ENCODE measurements at places on chromosomes 7 and 10.
A peak's percentile ranks its signal among the peaks of the same experiment; 100 is the strongest.

DNA sequence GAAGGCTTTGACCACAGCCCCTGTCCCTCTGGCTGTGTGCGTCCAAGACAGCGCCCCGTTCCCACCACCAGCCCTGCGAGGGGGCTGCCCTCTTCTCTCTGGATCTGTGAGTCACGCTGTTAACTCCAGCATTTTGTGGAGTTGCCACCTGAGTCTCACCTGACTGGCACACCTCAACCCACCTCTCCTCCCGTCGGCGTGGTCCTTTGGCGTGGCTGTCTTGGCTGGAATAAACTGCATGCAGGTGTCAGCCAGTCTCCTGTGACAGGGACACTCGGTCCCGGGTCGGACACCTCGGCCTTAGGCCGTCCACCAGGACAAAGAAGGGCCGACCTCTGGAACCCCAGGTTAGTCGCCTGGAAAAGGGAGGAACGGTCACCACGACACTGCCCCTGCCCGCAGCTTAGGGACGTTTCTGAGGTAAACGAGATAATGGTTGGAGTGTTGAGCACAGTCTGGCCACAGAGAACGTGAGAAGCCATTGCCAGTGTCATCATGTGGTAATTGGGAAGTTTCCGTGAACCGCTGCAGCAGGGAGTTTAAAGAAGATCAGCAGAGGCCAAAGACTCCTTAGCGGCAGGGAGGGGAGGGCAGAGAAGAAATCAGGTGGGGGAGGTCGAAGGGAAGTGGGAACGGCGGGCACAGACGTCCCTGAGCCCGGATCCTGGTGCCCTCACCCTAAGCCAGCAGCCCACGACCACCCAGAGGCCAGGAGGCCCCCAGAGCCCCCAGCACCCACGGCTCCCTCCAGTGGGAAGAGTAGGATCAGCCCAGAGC lies 73.6 kb upstream of the FAM20C start:
- no peak for DNase-seq

DNA sequence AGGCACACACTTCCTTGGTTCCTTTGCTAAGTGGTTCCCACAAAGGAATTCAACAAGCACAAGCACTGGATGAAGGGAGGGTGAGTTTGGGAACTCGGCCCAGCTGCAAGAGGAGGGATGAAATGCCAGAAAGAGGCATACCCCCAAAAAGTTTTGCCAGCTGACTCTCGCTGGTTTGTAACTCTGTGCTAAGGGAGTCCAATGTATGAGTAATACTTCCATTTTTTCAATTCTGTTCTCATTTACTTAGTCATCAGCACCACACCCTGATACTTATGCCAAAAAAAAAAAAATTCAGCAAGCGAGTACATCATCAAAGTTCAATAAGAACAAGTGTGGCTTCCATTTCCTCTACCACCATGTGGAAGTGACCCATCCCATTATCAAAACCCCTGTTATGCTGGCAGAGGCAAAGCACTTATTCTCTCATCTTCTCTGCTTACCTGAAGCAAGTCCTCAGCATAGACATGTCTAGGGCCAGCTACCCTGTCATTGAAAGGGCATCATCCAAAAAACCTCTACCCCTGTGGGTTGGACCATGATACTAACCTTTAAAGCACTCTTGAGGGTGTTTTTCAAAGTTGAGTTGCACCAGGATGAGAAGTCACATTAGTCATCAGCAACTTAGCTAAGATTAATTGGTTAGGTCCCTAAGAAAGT lies 6.9 kb upstream of the HYCC1 start:
- DNase-seq, result no peak

GRCh38 chr7:152508701-152509100 lies 72.9 kb upstream of the KMT2C start:
- no peak for DNase-seq

GRCh38 chr10:14008740-14009080 lies 322.0 kb downstream of the FRMD4A start:
- no peak for DNase-seq

- DNase-seq, result no peak
These were observed 696.4 kb downstream of the INHBA start for GRCh38 chr7:41006306-41006995.

- DNase-seq, result no peak
These were observed 7.8 kb downstream of the SFTPD start for GRCh38 chr10:79941146-79941545.

DNA sequence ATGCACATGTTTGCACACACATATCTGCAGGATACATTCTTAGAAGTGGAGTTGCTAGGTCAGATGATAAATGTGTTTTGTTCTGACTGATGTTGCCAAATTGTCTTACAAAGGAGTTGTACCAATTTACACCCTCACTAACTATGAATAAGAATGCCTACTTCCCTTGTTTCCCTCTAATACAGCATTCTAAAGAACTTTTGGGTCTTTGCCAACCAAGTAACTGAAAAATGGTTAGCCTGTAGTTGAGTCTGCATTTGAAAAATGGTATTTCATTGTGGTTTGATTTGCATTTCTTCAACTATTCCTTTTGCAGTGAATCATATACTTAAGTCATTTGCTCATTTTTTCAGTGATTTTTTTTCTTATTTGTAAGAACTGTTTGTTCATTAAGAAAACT lies 48.4 kb downstream of the TMEM26 start:
- no peak for DNase-seq

DNA sequence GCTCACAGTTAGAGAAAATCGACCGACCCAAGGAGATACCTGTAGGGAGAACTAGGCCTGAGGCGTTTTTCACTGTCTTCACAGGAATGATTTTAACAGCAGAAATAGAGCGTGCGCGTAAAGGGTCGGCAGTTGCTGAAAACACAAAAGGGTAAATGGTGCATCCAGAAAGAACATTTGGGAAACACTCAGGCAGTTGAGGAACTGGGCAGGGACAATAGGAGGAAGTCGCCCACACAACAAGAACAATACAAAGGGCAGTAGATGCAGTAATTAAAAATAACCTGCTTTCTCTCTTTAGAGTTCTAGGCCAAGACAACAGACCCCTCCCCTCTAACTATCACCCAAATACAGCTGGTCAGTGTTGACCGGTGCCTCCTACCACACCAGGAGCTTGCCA lies 126.6 kb downstream of the SORBS1 start:
- no peak for DNase-seq

GRCh38 chr10:102595897-102596296 lies 48.4 kb upstream of the TRIM8 start:
- DNase-seq, result no peak

DNA sequence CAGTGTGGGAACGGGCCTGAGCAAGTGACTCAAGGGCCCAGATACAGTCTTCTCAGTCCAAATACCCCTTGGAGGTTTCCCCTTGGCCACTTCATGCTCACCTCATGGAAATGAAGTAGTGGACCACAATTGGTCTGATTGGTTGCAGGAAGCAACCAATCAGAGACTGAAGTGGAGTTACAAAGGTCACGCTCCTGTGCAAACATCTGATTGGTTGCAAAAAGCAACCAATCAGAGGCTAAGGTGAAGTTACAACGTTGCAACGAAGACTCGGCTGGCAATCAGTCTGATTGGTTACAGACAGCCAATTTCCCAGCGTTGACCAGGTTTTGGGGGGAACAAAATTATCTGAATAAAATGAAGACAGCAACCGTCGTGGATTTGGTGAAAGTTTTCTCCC lies 72.5 kb downstream of the CDHR3 start:
- DNase-seq, result no peak

GRCh38 chr10:125011171-125011925 lies 69.4 kb downstream of the ZRANB1 start:
- DNase-seq, result no peak

- DNase-seq, result no peak
These were observed 463.8 kb downstream of the LRMDA start for GRCh38 chr10:75895259-75895658.

DNA sequence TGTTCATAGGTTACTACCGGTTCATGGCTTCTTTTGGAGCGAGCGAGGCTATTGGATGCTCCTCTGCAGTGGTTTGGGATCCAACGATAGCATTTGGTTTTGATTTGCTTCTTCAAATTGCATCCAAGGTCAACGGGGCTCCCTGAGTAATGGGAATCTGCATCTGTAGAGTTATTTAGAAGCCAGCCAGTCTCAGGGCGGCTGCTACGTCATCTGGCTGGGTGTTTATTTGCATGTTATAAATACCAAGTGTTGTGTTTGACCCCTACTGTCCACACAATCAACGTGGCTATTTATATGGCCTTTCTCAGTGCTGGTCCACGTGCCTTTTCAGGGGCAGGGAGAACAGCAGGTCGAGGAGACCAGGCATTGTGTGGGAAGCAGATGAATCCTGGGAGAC lies 137.7 kb downstream of the PRPF18 start:
- no peak for DNase-seq

DNA sequence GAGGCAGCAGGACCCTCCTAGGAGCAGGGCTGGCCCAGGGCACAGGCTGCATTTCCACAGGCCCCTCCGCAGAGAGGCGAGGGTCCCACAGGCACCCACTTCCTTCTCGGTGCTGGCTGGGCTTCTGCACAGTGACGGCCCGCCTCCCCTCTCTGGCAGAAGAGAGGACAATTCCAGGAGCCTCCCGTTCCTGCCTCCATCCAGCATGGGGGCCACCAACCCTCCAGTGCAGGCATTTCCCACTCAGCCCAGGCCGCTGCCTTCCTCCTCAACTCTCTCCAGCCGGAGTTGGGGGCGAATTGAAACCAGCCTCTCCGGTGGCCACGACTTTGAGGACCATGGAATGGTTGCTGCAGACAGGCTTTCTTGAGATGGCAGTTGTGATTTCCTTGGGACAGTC lies 125.0 kb upstream of the PPP2R2D start:
- DNase-seq, result no peak

GRCh38 chr7:93015101-93015778 lies 102.5 kb downstream of the SAMD9 start:
- DNase-seq, result no peak

GRCh38 chr10:31381766-31382316 lies 62.8 kb downstream of the ZEB1 start:
- no peak for DNase-seq

- no peak for DNase-seq
These were observed 126.7 kb upstream of the ZWINT start for GRCh38 chr10:56487746-56488145.

DNA sequence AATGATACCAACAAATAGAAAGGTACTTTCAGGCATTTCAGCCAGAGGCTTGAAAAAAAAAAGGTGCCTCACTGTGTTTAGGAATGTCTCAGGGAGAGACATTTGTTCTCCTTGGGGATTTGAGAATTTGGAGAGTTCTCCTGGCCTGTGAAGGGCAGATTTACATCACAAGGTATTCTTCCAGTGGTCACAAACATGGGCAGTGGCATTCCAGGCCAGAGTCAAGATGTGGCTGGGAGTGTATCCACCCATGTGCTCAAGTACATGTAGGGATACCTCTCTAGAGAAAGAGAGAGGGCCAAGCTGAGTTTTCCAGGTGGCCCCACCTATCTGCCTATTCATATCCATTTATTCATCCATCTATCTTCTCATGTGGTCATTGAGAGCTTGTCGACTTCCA lies 253.8 kb downstream of the LRMDA start:
- DNase-seq, result no peak

DNA sequence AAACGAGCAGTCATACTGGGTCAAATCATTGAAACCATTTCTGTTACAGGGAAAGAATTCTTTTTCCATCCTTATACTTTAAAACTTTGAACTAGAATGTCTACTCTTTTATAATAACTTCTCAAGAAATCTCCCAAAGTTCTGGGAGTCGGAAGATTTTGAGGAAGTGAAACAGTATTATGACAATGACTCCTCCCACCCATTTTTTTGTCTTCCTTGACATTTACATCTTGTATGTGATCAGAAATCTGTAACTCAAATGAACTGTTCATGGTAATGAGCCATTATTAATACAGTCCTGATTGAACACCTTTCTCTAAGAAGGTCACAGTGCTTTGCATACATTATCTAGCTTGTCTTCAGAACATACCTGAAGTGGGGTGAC lies 227.4 kb downstream of the CELF2 start:
- DNase-seq, result no peak

DNA sequence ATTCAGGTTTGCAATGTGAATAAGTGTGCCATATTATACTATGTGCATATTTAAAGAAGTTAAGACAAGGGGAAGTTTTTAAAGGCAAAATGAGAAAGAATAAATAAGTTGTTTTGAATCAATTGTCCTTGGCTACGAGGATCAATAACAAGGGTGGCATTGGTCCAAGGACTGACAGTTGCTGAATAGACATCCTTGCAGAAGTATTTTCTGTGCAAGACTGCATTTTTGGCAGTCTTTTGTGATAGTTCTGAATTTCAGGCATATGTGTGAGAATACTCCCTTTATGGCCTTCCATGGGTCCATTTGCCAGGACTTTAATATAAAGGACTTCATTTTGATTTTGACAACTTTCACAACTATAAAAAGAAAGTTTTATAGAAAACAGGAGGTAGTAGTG lies 5.4 kb upstream of the LIPA start:
- DNase-seq, result no peak

GRCh38 chr7:132353936-132354335 lies 222.3 kb downstream of the PLXNA4 start:
- no peak for DNase-seq

DNA sequence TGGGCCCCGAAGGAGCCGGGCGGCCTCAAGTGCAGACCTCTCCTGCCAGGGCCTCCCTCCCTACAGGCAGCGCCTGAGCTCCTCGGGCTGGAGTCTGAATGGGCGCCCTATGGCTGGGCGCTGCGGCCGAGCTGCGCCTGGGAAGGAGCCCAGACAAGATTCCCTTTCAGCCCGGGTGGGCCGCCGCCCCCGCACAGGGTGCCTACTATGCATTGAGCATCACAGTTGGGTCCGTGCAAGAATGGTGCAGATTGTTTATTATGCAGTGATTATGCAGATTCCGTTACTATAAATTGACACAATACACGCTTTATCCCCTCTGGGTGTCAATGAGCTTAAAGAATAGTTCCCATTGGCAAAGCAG lies 77.2 kb upstream of the PDGFA start:
- DNase-seq, result no peak

GRCh38 chr10:16195178-16195769 lies 241.5 kb upstream of the PTER start:
- DNase-seq, result no peak

DNA sequence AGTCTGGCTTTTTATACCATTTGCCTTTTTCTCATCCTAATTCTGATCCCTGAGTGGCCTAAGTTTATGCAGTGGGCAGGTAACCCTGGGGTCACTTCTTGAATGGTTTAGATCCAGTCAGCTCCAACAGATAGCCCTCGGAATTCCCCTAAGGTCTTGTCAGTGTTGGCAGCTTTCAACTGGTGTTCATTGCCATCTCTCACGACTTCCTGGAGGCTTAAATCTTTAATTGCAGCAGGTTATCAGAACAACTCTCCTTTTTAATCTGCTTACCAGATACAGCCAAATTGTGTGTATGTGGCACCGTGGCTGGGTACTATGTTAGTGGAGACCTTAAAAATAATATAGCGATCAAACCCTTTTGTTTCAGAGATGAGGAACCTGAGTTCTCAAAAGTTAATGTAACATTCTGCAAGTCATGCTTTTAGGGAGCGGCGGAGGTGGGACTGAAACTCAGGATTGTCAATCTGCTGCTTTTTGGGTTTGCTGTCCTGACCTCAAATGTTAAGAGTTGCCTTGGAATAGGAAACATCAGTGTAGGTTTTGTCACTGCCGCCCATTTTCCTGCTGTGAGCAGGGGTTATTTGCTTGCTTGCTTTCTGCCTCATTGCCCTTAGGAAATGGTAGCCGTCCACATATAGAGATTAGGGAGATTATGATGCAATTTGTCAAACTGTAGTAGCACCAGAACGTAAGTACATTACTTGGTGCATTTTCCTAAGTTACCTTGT lies 818 bp downstream of the DLD start:
- peak; percentile 9 for DNase-seq
